Large intestine (tissue), 12 donors: ENCODE measurements at places on chromosomes 3 and 15. TPM values are rescaled to one million over a fixed set of nuclear protein-coding genes. Genes with fewer than 3 reads are reported as not detected.
A peak's percentile ranks its signal among the peaks of the same experiment; 100 is the strongest.

DNA sequence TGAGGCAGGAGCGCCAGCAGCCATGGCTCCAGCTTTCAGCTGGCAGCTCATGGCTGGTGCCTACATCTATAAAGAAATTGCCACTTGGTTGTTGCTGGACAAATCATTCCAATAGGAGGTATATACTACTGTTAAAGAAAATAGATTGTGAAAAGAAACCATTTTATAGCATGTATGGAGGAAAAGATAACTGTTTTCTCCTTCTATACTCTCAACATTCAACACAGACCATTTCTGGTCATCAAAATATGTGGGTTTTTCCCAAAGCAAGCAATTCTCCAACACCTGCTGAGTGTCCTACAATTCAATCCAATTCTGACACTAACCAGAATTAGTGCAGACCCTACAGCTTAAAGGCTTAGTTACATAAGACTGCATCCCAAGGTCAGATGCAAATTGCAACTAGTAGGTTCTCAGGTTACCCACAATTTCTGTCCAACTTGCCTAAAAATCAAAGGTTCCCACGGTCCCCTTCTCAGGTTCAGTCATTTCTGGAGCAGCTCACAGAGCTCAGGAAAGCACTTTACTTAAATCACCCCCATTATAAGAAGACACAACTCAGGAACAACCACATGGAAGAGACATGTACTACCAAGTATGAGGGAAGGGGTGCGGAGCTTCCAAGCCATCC, 42.4 kb upstream of the STRIT1 start:
- no peak for DNase-seq

- no peak for DNase-seq
Measured at GRCh38 chr15:101031213-101031612, 112.1 kb downstream of the LRRK1 start.

DNA sequence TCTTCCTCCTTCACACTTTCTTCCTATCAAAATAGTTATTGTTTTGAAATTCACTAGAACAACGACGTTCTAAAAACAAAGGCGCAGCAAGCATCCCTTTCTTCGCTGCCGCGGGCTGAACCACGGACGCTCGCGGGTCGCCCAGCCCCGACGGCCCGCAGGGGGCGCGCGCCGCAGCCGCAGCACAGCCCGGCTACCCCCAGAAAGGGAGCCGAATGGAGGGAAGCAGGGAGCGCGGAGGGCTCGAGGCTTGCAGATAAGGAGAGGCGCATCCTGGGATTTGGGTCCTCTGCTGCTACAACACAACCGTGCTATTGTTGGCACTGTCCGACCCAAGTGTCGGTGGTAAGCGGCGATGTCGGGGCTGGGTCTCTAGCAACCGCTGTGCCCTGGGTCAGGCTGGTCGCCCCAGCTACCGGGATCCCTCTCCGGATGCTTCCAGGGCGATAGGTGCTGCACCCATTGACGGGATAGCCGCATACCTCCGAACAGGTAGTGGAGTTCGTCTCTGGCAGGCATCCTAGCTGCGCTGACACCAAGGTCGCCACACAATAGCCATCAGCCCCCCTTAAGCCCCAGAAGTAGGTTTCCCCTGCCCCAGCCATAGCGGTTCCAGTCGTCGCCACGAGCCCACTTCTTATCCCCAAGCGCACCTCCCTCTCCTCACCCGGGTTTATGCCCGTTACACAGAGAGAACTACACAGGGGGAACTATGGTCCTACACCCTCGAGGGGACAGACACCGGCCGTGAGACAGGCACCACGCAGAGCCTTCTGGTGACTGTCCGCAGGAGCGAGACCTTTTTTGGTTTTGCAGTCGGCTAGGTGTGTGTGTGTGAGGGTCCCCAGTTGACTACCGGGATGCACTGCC, 6.0 kb downstream of the ONECUT1 start:
- DNase-seq, result no peak

- no peak for DNase-seq
Measured at GRCh38 chr3:4270720-4271119, 32.4 kb upstream of the SETMAR start.

GRCh38 chr3:11706604-11707003, 62.9 kb upstream of the VGLL4 start:
- no peak for DNase-seq

- no peak for DNase-seq
Measured at GRCh38 chr15:68798346-68799094, 22.2 kb downstream of the ANP32A start.

DNA sequence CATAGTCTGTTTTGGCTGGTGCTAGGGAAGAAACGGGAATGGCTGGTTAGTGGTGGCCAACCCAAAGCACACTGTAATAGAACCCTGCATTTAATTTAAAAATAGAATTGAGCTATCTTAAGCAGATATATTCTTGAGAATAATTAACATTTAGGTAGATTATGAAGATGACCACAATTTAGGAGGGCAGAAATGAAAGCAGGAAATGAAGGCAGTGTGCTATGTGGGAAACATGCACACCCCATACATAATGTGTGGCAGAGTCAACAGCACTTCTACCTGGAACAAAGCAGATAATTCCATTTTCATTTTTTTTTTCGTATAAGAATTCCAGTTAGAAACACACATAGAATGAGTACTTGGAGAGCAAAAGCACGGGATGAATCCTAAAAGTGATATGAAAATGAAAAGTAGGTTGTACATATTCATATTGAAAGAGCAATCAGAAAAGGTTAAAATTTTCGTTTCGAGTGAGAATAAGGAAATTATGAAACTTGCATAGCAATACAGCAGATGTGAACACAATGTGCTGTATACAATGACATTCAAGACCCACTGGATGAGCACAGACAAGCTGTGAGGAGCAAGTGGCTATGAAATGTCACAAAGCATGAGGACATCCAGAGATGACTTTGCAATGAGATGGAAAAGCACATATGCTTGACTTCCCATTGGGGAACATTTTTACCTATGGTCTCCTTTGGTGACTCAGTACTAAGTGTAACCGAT, 102.6 kb downstream of the TFG start:
- DNase-seq, result no peak

DNA sequence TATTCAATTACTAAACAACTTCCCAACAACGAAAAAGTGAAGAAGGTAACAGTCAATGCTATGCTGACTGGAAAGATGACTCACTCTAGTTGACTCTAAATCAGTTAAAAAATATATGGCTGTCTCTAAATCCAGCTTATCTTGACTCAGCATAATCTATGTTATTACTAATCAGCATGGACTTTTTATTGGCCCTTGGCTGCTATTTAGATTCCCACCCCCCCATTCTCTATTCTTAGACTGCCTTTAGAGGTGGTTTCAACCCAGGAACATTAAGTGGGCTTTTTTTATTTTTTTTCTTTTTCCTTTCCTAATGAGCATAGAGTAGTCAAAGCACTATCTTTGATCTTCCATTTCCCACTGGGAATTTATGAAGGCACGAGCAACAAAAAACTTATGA, 1.9 kb downstream of the PCOLCE2 start:
- peak; percentile 9 for DNase-seq

DNA sequence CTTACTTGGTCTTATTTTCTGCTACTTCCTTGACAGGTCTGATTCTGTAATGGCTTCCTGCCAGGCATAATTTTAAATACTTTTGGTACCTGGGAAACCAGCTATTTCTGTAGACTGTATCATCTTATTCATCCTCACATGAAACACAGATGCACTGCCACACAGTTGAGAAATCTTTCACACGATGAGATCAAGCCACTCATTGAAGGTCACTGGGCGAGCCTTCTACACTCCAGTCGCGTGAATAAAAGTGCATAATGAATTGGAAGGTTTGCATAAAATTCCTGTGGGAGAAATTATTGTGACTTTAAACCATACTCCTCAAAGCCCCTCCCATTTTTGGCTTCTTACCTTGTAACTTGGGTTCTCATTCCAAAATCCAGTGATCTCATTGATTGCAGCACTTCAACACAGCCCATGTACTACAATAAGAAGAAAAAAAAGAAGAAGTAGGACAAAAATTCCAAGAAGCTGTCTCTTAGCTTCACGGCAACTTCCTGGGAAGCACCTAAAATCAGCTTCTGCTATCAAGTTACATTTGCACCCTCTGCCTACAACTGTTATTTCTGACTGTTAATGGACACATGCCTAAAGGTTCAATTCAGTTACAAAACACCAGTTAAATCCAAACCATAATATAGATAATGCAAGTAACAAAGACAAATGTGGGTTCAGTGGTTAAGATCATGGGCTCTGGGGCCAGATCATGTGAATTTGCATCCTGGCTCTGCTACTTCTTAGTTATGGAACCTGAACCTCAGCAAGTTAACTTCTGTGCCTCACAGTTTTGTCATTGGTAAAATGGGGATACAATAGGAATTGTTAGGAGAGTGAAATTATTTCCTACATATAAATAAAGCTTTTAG, 39.0 kb downstream of the SHC4 start:
- DNase-seq, result no peak

DNA sequence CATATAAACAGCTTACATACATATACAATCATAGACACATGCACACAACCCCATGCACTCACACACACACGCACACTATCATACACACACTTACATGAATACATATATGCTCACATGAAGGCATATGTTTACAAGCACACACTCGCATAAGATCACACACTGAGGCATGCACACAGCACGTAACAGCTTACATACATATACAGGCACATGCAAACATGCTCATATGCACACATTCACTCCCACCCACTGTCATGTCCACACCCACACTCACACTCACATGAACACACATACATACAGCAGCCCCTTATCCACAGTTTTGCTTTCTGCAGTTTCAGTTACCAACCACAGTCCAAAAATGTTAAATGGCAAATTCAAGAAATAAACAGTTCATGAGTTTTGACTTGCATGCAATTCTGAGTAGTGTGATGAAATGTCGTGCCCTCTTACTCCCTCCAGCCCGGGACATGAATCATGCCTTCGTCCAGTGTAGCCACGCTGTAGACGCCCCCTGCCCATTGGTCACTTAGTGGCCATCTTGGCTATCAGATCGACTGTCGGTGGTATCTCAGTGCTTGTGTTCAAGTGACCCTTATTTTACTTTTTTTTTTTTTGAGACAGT, 27.8 kb downstream of the MEGF11 start:
- no peak for DNase-seq

DNA sequence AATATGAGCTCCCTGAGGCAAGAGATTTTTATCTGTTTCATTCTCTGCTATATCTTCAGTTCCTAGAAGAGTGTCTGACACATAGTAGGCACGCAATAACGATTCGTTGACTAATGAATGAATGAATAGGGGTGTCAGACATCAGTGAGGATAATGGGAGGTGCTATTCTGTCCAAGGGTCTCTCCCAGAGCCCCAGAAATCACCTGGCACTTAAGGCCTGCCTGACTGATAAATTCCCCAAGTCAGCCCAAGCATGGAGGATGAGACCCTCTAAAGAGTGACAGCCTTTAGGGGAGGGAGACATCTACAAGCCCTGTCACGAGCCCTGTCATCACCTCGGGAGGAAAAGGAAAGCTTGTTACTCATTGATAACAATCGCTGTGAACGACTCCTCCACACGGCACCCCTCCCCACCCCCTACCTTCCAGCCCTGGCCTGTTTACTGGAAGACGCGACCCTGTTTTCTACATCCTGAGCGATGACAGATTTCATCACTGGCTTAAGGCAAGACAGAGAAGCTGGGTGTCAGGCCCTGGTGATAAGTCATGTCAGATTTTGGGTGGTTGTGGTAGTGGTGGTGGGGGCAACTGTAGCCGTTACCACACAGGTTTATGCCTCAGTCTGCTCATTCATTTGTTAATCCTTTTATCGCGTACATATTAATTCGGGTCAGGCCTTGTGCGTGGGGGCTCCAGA, 23.1 kb downstream of the BHLHE40 start:
- DNase-seq, result no peak

DNA sequence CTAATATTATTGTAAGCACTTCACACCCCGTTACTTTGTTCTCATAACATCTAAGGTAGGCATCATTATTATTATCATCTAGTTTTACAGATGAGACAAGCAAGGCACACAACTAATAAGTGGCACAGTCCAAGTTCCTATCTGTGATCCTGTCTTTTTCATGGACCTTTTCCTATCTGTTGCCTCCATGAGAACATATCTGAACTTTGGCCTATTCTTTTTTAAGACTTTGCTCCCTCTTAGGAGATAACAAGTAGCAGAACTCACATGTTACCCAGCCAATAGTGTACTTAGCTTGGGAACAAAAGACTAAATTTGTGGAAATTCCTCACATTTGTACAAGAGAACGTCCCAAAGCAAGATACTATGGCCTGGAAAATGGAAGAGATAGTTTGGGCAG, 172.4 kb downstream of the TIGIT start:
- peak; percentile 37 for DNase-seq

DNA sequence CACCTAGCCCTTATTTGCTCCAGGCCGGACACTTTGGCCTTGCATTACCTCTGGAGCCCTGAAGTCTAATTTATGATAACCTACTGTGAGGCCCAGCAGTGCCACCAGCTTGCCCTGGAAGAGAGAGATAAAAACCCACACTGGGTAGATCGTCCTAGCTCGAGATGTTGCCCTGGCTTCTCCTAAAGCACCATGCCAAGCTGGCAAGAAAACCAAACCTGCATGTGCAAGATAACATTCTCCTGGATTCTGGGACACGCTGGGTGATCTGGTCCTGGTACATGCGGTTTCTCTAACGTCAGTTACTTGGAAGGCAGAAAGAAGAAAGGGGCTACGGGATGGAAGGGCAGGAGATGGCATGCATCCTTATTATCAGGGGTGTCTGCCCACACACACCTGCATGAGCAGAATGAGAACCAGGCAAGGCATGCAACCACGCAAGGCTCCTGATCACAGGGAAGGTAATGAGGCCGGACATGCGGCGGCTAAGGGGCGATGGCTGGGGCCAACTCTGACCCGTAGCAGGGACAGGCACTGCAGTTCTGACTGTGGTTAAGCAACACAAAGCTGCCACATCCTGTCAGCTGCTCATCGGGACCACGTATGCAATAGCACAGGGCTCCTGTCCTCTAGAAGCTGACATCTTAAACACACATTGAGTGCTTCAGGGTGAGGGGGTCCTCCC, 73.0 kb downstream of the OXNAD1 start:
- DNase-seq, result no peak

DNA sequence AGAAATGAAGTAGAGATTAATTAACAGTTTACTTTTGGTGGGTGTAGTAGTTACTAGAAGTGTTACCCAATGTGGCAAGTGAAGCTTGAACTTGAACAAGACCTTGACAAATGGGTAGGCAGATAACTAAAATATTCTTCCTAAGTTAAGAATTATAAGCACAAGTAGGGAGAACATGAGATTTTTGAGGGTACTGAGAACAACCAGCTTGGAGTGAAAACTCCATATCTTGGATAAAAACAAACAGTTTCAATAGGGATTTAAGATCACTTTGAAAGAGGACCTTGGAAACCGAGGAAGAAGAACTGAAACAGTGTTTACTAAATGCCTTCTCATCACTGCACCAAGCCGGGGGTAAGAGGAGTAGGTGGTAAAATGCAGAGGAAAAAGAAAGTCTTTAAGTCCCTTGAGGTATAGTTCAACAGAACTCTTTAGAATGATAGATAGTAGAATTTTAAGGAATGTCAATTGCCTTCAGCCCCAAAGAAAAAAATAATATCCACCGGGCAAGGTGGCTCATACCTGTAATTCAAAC, 496.7 kb downstream of the NAALADL2 start:
- DNase-seq, result no peak

Gene SLC51B
- polyA plus RNA-seq, result 20.2 TPM

Gene RABL3
- polyA plus RNA-seq, result 20.4 TPM

Gene CYP1A2
- polyA plus RNA-seq, result not detected

Gene MUC4
- polyA plus RNA-seq, result 4.4 TPM

Gene ALPK3
- polyA plus RNA-seq, result 9.4 TPM

Gene HRG
- 0.04 TPM for polyA plus RNA-seq
